ENCODE measurements at places on chromosomes 1 and 21.

DNA sequence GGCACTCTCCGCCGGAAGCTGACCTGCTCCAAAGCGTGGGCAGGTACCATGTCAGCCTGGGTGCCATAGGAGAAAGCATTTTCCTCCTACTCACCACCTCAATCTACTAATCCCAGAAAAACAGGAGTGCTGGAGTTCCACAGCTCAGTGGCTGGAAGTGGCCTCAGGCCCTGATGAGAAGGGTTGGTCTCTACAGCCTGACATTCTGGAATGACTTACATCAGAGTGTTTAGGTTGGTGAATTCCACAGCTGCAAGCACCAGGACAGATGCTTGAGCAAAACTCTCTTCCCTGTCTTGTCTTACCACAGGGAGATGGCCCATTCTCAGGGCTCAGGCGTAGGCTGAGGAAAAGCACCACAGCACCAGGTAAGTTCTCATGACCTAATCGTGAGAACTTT is 5.5 kb downstream of the SEC16B start:
- no peak for DNase-seq

GRCh38 chr1:12778907-12779306 is 5.4 kb downstream of the PRAMEF12 start:
- DNase-seq = no peak

- DNase-seq = no peak
Observed at GRCh38 chr1:226210571-226211176, 12.8 kb upstream of the MIXL1 start.

DNA sequence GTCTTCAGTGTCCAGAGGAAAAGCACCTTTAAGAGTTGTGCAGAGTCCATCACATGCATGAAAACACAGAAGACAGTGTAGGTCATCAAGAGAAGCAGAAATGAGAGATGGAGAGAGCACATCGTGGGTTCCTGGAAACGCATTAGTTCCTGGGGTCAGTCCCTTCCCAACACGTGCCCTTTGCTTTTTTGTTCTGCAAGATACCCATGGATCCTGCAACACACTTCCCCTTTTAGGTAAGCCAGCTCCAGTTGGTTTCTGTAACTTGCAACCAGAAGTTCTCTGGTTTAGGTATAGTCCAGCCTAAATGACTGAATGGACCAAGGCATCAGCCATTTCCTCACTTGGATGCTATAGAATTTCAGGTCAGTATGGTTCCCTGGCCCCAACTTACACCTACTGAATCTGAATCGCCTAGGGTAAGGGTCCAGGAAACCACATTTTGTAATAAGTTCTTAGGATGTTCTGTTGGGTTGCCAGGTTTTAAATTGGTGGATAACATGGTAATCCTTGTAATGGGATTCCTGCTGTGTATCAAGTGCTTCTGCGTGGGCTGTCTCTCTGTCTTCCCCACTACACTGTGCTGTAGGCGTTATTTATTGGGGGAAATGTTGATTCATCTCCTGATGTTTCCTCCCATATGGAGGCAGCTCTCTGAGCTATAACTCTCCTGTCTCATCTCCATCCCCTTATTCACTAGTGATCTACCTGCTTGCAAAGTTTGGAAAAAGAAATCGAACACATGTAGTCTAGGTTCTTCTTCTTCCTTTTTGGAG is 230.6 kb downstream of the TNR start:
- DNase-seq = no peak

- DNase-seq = peak; percentile 91
Observed at GRCh38 chr1:225777583-225778336, at the start of gene SRP9. SRP9 (plus strand) TSS chr1:225777826; CDS start chr1:225777941, 115 bp downstream.

DNA sequence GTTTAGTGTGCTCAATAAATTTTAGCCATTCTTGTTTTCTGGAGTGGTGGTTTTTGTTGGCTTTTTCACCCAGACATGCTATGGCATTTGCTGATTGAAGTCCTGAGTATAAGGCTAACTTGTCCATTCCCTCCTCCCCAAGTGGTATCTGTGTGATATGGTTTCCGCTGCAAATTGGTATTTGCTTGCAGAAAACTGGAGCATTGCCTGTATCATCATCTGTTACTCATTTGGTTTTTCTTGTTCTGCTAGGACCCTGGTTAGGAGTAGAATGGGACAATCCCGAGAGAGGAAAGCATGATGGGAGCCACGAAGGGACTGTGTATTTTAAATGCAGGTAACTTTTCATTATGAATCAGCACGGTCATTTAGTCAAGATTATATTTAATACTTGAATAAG is 34.0 kb downstream of the TBCE start:
- DNase-seq = no peak

GRCh38 chr1:22870201-22870871 is 102.3 kb downstream of the LACTBL1 start:
- no peak for DNase-seq

DNA sequence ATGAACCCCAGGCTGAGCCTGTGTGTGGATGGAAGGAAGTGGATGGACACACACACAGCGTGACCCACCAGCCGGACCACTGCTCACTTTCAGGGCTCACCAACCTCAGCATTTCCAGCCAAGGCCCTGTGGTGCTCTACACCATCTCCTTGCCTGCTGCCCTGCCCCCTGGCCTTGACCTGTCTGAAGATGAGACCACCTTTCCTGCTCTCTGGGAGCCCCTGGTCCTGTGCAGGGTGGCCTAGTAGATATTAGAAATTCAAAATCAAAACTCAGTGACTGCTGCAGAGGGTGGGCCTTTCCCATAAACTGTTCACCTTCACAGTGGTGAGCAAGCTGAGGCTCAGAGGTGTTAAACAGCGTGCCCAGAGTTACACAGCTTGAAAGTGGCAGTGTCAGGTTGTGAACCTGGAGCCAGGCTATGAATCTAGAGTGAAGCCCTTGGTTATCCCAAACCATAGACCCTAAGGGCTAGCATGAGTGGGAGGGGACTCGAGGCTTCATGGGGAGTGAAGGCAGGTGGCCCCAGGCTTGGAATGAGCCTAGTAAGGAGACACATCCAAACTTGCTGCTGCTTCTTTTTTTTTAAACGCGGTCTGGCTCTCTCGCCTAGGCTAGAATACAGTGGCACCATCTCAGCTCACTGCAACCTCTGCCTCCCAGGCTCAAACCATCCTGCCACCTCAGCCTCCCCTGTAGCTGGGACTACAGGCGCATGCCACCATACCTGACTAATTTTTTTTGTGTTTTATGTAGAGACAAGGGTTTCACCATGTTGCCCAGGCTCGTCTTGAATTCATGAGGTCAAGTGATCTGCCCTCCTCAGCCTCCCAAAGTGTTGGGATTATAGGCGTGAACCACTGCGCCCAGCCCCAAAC is 41.5 kb downstream of the MAN1C1 start:
- no peak for DNase-seq

GRCh38 chr1:111489604-111490003 is 13.8 kb downstream of the ADORA3 start:
- no peak for DNase-seq

DNA sequence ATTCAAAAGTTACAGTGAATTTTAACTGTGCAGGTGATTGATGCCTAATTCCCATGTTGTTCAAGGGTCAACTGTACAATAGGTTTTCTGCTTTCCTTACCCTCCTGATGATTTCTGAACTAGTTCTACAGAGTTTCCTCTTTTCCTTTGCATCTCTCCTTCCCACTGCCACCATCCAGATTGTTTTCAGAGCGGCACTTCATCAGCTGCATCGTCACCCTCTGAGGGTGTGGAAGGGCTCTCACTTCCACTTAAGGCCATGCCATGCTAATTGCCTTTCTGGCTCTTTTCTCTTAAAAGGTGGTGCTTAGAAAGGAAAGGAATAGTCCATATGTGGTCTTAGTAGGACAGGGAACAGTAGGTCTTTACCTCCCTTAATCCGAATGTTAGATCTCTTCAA is 39.1 kb downstream of the DISC1 start:
- no peak for DNase-seq

- no peak for DNase-seq
Observed at GRCh38 chr1:232062967-232063366, 436.4 kb downstream of the DISC1 start.

DNA sequence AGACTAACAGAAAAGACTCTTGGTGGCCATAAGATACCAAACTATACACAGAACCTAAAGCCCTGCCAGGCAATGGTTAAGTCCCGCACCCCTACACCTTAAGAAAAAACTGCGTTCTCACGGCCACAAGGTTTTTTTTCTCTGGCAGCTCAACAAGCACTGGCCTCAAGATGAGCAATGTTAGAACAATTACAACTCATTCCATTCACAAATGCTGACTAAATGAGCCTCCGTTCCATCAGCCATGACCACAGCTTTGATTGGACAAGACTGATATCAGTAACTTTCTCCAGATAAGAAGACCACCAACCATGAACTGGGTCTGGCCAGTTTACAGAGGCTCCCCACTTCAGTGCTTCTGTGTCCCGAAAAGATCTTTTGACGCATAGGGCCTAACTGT is 31.9 kb downstream of the SEC16B start:
- no peak for DNase-seq

DNA sequence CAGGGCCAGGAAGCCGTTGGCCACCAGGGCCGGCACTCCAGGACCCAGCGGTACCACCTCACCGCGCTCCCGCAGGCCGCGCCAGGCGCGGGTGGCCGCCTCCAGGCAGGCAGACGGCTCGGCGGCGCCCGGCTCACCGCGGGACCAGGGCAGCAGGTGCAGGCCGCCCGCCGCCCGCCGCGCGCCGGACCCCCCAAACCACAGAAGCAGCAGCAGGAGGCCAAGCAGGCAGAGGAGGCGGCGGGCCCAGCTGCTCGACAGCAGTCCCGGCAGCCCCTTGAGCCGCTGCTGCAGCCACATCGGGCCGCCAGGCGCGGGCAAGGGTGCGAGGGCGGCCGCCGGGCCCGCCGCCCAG is 312 bp downstream of the KIAA2013 start:
- no peak for DNase-seq

GRCh38 chr1:157238585-157238984 is 100.4 kb upstream of the ETV3 start:
- no peak for DNase-seq

GRCh38 chr1:169390303-169390702 is 22.3 kb downstream of the BLZF1 start:
- DNase-seq = no peak

DNA sequence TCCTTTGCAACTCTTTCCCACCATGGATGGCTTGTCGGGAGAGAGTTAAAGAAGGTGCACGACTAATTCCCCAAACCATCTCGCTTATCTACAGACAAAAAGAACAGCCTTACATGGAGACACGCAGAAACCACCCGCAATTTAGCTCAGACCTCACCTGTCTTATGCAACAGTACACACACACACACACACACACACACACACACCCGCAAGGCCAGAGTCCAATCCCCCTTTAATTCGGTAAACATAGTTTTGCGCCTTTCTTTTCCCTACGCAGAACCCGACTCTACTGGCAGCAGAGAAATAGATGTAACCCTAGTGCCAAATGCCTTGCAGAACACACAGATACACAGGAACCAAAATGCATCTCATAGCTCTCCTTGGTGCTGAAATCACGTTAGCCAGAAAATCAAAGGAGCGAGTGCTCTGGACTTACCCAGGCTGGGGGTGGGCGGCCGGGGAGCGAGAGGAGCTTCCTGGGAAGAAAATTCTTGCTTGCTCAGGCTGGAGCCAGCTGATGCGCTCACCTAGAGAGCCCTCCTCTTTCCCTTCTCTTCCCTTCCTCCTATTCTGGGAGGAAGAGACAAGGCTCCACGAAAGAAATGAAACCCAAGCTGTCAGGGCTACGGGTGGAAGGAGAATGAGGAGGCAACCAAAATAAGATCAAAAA is 470 bp downstream of the TNR start:
- no peak for DNase-seq

GRCh38 chr1:83918688-83919285 is 80.1 kb downstream of the TTLL7 start:
- no peak for DNase-seq

DNA sequence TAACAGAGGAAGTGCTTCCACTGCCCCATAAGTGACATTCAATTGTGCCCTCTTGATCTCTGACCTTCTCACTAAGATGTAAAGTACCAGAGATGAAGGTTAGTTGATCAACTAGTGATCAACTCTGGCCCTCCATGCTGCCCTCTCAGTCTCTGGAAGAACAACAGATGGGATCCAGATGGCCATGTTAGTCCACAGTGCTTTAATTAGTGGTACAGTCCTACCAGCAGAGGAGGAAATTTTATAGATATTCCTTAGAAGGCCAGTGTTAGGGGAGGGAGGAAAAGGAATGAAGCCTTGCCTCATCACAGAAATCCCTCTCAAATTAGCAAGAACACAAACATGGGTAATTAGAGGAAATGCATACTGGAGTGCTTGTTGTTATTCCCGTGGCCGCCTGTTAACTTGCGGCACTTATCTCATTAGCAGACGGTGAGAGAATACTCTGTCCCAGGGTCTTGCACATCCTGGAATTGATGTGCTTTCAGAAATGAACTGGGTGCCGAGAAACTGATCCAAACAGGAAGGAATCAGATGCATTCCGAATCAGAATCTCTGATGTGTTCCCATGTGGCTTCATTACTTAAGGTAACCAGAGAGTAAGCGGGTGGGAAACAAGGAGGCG is 91.1 kb upstream of the RGS4 start:
- no peak for DNase-seq

DNA sequence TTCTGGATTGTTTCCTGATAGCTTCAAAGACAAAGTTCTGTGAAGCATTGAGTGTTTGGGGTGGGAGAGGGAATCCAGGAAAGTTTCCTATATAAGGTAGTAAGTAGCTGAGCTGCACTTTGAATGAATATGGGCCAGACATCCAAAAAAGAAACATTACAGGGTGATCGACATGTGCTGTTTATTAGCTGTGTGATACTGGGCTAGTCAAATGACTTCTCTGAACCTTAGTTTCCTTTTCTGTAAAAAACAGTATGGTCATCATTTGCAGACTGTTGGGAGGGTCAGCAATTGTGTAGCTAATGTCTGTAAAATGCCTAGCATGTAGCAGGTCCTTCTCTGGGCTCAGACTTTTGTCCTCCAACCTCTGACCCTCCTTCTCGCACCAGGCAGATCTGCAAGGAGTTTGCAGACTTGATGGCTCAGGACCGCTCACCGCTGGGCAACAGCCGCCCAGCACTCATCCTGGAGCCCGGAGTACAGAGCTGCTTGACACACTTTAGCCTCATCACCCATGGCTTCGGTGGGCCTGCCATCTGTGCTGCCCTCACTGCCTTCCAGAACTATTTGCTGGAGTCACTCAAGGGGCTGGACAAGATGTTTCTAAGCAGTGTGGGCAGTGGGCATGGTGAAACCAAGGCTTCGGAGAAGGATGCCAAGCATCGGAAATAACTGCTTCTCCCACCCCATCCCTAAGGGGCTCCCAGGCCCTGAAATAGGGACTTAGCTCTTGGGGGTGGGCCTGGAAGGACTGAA is 21.1 kb downstream of the TFAP2E start:
- DNase-seq = no peak

DNA sequence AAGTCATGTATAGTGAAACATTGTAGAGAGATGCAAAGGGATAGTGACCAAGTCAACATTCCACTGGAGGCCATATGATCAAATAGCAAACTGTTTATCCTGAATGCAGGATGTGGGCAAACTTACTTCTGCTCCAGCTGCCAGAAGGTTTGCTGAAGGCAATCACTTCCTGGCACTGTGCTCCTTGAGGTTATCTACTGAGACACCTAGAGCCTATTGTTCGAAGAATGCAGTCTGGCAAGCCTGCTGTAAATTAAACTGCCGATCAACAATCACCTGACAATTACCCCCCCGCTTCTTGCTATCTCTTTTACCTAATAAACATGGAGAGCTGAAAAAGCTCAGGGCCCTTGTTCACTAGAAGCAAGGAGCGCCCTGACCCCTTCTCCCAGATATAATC is 139.4 kb upstream of the B3GALT2 start:
- no peak for DNase-seq

All from stimulated activated CD8-positive, alpha-beta memory T cell treated with anti-CD3 and anti-CD28 coated beads, Interleukin-4, amount 100 ng/mL, for 1 hour (primary cell).